ENCODE measurements at places on chromosomes 13 and 19.

- DNase-seq = no peak
Observed at GRCh38 chr13:82758044-82758443, 1124.2 kb downstream of the SLITRK1 start.

DNA sequence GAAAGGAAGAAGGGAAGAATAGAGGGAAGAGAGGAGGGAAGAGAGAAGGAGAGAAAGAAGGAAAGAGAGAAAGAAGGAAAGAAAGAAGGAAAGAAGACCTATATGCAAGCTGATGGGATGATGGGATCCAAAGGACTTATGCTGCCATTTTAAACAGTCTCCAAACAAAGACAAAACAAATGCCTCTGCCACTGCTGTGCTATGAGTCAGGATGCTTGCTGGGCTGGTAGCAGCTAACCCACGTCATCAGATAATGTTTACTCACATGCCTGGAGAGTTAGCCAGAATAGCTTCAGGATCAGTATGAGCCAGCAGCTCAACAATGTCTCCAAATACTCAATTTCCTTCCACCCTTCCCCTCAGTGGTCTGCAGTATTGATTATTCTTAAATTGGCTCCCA lies 12.0 kb upstream of the ZNF274 start:
- DNase-seq = no peak

DNA sequence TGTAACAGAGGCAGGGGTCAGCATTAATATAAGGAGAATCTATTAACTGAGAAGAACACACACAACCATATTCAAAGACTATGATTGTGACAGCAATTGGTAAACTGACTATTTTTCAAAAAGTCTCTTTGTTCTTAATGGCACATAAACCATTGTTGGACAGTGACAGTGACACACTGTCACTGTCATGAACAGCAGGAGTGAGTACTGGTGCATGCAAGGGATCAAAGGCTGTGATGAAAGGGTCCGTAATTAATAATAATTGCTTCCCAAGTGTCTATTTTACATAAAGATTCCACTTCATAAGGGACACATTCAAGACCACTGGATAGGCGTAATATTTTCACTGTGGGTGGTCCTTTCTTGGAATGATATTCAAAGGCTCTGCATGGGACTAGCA lies 50.7 kb downstream of the LHFPL6 start:
- no peak for DNase-seq

DNA sequence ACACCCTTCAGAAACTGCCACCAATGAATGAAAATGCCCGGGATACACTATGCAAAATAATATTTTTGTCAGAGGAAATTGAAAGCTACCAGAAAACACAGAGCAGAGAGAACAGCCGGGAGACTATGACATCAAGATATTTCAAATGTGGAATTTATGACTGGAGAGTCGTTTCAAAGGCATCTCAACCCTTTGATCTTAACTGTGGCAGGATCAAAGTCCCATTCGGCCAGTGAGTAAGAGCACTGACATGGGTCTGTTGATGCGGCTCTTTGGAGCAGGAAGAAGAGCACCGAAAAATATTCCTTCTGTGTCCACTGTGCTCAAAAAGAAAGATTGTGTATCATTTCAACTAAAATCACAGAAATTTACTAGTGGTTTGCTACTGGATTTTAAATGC lies 201.9 kb downstream of the RFC3 start:
- no peak for DNase-seq

GRCh38 chr19:2237051-2237868 lies 636 bp downstream of the SF3A2 start:
- no peak for DNase-seq

DNA sequence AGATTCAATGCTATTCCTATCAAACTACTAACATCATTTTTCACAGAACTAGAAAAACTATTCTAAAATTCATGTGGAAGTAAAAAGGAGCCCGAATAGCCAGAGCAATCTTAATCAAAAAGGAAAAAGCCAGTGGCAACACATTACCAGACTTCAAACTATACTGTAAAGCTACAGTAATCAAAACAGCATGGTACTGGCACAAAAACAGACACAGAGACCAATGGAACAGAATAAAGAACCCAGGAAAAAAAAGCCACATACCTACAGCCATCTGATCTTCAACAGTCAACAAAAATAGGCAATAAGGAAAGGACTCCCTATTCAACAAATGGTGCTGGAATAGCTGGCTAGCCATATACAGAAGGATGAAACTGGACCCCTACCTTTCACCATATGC lies 10.4 kb upstream of the SOHLH2 start:
- DNase-seq = no peak

DNA sequence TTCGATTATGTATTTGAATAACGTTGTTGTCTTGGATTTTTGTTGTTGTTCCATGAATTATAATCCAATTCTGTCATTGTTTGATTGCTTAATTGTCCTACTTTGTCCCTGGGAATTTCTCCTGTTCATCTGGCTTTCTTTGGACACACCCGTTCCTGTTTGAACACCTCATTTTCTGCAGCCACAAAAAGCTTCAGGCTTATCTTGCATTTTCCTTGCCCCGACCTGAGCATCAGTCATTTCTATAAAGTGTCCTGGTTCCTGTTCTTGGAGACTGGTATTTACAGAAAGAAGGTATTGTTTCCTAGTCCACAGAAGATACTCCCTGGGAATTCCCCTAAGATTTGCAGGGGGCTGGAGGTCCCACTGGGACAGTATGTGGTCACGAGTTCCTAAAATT lies 731.8 kb upstream of the ARGLU1 start:
- no peak for DNase-seq

DNA sequence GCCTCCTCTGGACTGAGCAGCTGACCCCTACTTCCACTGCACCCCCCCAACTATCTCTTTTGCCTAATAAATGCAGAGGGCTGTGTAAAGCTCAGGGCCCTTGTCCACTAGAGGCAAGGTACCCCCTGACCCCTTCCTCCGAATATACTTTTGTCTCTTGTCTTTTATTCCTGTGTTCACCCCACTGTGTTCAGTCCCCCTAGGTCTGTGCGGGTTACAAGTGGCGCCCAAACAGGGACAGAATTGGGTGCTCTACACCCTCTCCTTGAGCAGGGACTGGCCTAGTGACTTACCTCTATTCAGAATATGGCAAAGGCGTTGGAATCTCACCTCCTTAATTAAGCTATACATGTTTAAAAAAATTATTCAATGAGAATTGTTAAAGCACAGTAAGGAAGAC lies 15.0 kb downstream of the ZNF350 start:
- no peak for DNase-seq

DNA sequence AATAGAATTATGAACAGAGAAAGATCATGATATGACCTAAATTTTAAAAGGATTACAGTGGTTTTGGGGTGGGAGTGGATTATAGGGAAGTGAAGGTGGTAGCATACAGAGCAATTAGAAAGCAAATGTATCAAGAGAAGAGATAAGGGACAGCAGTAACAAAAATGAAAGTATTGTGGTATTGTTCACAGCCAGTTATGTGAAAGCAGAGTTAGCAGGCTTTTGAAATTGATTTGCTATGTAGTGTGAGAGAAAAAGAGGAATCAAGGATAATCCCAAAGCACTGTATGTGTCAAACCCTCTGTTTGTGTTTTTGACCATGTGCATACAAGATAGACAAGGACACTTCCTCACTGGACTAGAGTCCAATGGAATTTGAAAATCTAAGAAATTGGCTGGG lies 1721.4 kb downstream of the PCDH9 start:
- DNase-seq = no peak

GRCh38 chr13:25762281-25762680 lies 289.5 kb downstream of the SHISA2 start:
- DNase-seq = no peak

- no peak for DNase-seq
Observed at GRCh38 chr19:21915411-21915810, 79.4 kb upstream of the ZNF43 start.

All from osteocyte (in vitro differentiated cells).